ENCODE measurements at places on chromosomes 13 and 19. TPM values are rescaled to one million over a fixed set of nuclear protein-coding genes. Genes with fewer than 3 reads are reported as not detected.

The PSG1 gene
- not detected for total RNA-seq

The ANGPTL8 gene
- not detected for total RNA-seq

The EVI5L gene
- total RNA-seq: 21.4 TPM

The CEACAM21 gene
- not detected for total RNA-seq

The SH2D3A gene
- total RNA-seq: not detected

The ZNF799 gene
- total RNA-seq: 2.1 TPM

The CGB2 gene
- total RNA-seq: not detected

The METTL21C gene
- not detected for total RNA-seq

The GAS6 gene
- 89.2 TPM for total RNA-seq

The ZNF135 gene
- total RNA-seq: 5.3 TPM

The KIR2DL4 gene
- total RNA-seq: not detected

The ZNF225 gene
- total RNA-seq: 4.4 TPM

The LHB gene
- total RNA-seq: not detected

The APC2 gene
- 0.20 TPM for total RNA-seq

The EMP3 gene
- total RNA-seq: 88.5 TPM

The MAB21L1 gene
- 2.0 TPM for total RNA-seq

The ADAMTSL5 gene
- 4.7 TPM for total RNA-seq

The KIR3DL2 gene
- total RNA-seq: not detected

The CGB5 gene
- total RNA-seq: not detected

The HIPK4 gene
- total RNA-seq: not detected

The DZIP1 gene
- 47.3 TPM for total RNA-seq

The ZSWIM9 gene
- 4.2 TPM for total RNA-seq

The SAE1 gene
- 53.4 TPM for total RNA-seq

The ZNF442 gene
- total RNA-seq: 2.2 TPM

The GAPDHS gene
- total RNA-seq: not detected

The PLA2G4C gene
- 2.6 TPM for total RNA-seq

The ZNF729 gene
- total RNA-seq: not detected

The SH3GL1 gene
- total RNA-seq: 86.1 TPM

The S1PR4 gene
- total RNA-seq: not detected

The CCDC70 gene
- not detected for total RNA-seq

The KLK3 gene
- total RNA-seq: not detected

The STRN4 gene
- 47.2 TPM for total RNA-seq

The MBD3L2 gene
- total RNA-seq: not detected

The MEF2B gene
- total RNA-seq: not detected

The GNG7 gene
- 0.69 TPM for total RNA-seq

The FUT6 gene
- not detected for total RNA-seq

The CCDC8 gene
- total RNA-seq: 62.5 TPM

The SPART gene
- total RNA-seq: 94.1 TPM

The C2CD4C gene
- not detected for total RNA-seq

The LGI4 gene
- 0.05 TPM for total RNA-seq

The C1QTNF9 gene
- not detected for total RNA-seq

The ELOF1 gene
- total RNA-seq: 42.1 TPM

All from cardiac ventricle fibroblast (primary cell).